Spinal cord (tissue), 10 donors: ENCODE measurements at places on chromosomes 7 and 10. TPM values are rescaled to one million over a fixed set of nuclear protein-coding genes. Genes with fewer than 3 reads are reported as not detected.

DNA sequence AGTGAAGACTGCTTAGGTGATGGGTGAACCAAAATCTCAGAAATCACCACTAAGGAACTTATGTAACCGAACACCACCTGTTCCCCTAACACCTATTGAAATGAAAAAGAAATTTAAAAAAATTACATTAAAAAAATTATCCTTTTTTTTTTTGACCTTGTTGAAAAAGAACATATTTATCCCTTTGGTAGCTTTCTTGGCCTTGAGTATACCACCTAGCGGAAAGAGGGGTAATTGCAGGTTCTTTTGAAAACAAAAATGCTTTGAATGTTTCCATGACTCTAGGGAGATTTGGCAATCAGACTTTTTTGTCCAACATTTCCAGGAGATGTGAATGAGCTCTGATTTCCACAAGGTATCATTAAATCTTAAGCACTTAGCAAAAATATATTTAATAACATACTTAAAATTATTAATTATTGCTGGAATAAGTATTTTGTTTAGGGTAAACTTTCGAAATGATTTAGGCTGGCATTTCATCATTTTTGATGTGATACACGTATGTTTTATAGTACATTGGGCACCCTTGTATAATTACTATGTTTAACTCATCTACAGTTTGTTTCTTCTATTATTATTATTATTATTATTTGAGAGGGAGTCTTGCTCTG lies 47.0 kb upstream of the ELMO1 start:
- no peak overlapping the region for H3K27ac ChIP-seq
- H3K4me1 ChIP-seq, result no peaks in the 10 kb centered on the region
- H3K36me3 ChIP-seq, result no peaks in the 10 kb centered on the region
- no peaks in the 10 kb centered on the region for H3K27me3 ChIP-seq
- no peak overlapping the region for H3K4me3 ChIP-seq

DNA sequence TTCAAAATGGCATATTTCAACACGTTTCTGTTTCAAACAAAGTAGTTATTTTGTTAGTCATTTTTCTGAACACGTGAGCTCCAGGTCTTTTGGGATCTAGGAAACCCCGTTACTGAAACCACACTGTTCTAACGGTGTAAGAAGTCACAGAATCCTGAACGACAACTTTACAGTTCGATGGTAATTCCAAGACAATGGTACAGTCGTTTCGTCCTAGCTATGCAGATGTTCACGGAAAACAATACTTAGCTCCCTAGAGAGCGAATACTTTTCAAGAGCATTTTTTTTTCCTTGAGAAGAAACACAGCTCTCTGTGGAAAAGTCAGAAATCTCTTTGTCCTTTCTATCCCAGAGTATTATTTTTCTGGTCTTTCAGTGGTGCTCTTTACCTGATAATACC lies 254.1 kb downstream of the ADARB2 start:
- peaks cover 11% of the 10 kb centered on the region for H3K4me1 ChIP-seq
- H3K27ac ChIP-seq, result no peak overlapping the region
- DNase-seq, result no peak
- no peaks in the 10 kb centered on the region for H3K36me3 ChIP-seq
- no peak overlapping the region for H3K4me3 ChIP-seq

Gene PRKRIP1
- total RNA-seq, result 17.0 TPM

GRCh38 chr10:33227489-33227888 lies 107.0 kb downstream of the NRP1 start:
- DNase-seq, result no peak
- no peak overlapping the region for H3K27ac ChIP-seq
- no peaks in the 10 kb centered on the region for H3K27me3 ChIP-seq
- no peak overlapping the region for H3K4me3 ChIP-seq

DNA sequence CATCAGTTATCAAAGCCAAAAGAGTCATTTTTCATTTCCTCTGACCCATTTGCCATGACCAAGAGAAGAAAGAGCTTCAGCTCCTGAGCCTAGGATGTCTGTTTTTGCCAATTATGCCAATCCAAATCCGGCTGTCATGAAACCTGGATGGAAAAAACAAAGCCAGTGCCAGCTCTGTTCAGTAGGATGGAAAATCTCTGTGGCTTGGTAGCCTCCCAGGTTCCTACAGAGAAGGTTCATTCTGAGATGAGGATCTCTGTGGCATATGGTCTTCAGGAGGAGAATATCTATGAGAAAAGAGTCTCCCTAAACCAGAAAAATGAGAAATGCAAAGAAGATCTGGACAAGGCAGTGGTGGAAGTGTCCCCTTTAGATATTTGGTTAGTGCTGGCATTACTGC lies 475.4 kb downstream of the CNTNAP2 start:
- H3K27ac ChIP-seq, result no peak overlapping the region
- peak; percentile 9 for DNase-seq
- no peaks in the 10 kb centered on the region for H3K4me1 ChIP-seq
- H3K4me3 ChIP-seq, result no peak overlapping the region
- no peaks in the 10 kb centered on the region for H3K36me3 ChIP-seq

DNA sequence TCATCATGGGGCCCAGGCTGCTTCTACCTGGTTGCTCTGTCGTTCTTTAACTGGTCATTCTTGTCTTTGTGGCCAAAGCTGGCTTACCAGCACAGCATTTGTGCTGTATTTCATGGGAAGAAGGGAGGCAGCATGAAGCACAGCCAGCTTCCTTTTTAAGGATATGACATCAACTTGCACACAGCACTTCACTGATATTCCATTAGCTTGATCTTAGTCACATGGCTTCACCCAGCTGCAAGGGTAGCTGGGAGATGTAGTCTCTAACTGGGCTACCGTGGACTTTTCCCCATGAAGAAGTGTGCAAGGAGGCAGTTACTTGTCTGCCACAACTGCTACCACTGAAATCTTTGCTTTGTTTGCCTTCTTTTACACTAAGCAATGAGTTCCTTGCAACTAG lies 525.2 kb downstream of the LRMDA start:
- H3K27ac ChIP-seq, result no peak overlapping the region
- H3K36me3 ChIP-seq, result no peaks in the 10 kb centered on the region
- H3K4me3 ChIP-seq, result no peak overlapping the region
- H3K4me1 ChIP-seq, result no peaks in the 10 kb centered on the region
- H3K27me3 ChIP-seq, result no peaks in the 10 kb centered on the region

Gene CACNB2
- 26.6 TPM for total RNA-seq

Gene KIF20B
- 10.7 TPM for total RNA-seq
